ENCODE measurements at places on chromosomes 1 and 21. TPM values are rescaled to one million over a fixed set of nuclear protein-coding genes. Genes with fewer than 3 reads are reported as not detected.

DNA sequence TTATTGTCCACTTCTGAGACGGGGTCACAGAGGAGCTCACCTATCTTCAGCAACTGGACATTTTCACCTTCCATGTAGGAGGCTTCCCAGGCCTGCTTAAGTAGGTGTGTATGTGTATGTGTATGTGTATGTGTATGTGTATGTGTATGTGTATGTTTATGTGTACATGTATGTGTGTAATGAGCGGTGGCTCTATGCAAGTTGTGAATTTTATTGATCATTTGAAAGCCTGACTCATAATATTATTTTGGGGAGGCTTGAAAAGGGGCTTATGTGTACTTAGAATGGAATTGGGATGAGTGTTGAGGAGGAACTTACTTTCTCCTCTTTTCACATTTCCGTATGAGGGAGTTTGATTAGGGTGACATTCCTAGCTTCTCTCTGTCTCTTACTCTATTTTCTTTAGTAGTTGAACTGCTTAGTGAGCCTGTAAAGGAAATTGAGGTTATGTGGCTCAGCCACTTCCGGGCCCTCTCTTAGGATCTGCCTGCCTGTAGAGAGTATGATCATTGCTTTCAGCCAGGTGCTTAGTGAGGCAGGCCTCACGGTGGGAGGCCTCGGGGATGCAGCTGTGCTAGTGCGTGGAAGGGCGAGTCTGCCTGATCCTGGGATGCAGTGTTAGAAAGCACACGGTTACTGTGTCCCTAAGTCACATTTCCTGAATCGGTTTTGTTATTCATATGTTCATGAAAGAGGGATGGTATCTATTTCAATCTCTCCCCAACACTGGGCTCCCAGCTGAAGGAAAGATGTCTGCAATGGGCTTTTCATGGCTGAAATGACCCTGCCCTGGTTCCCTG lies 61.0 kb downstream of the IER5 start:
- peak; percentile 76 for DNase-seq

GRCh38 chr1:93716941-93717368 lies 35.3 kb upstream of the BCAR3 start:
- DNase-seq: peak; percentile 83

The PLA2G4A gene
- total RNA-seq: 4.7 TPM

The NTMT2 gene
- total RNA-seq: not detected

DNA sequence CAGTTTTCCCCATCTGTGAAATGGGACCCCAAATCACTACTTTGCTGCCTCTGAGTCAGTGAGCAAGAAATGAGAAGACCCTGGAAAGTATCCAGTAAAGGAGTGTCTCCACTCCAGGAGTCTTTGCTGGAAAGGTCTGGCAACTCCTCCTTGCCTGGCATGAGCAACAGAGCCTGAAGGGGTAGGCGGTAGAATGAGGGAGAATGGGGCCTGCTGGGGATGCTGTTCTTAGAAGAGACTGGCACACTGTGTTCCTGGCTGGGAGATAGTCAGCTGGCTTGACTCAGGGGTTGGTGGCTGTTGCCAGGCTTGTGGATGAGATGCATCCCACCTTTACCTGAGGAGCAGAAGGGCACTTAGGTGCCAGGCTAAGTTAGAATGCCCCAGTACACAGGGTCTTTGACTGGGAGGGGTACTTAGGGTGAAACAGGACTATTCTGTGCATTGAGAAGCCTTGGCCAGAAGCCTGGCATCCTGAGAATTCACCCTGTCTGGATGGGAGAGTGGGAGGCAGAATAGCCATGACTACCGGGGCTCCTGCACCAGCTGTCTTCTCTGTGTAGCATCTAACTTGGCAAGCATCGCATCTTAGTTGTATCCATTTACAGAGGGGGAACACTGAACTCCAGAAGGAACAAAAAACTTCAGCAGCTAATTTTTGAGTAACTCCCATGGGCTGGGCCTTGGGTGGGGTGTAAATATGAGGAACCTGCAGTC lies 2.5 kb downstream of the MFSD2A start:
- no peak for DNase-seq

DNA sequence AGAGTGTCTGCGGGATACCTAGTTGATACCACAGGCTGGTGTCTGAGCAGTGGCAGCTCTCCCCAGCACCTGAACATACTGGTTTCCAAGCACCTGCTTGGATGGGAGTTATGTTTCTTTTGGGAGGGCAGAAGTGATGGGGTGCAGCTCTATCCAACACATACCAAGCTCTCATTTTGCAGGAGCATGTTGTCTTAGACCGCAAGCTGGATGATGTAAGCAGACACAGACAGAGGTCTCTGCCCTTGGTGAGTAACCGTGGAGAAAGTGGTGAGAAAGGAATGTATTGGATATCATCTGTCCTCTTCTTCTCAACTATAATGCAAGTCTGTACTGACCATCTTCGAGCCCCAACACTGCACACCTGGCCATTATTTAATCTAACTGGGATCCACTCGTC lies 37.4 kb downstream of the ZNF496 start:
- no peak for DNase-seq

The RNU1-3 gene
- 17,380 TPM for total RNA-seq

- no peak for DNase-seq
These were observed 31.7 kb downstream of the ELK4 start for GRCh38 chr1:205600085-205600484.

DNA sequence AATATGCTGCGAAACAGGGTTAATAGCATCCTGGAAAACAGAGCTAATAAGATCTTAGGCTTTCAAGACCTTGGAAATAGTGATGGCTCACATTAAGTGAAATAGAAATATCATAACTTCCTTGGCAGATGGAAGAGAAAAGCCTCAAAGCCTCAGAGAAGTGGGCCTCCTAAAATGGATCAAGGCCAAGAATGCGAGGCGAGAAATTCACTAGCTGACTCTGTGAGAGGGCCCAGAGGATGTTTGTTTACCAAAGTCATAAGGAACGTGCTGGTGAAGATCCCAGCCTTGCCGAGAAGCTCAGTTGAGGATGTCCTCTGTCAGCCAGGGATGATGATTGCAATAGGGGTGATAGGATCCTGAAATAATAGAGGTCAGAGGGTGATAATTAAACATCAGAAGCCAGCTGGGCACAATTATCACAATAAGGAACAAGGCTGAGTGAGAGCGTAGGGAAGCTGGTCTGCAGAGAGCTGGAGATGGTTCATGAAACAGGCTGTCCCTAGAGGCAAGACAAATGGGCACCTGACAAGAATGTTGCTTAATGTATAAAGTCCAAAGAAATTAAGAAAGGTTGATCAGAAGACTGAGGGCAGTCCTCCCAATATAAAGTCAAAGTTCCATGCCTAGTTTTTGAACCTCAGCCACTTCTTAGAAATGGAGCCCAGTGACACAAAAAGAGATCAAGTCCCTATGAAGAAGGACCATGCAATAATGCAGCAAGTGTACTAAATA lies 101.7 kb upstream of the COG2 start:
- DNase-seq: no peak
